ENCODE measurements at places on chromosomes 11 and 22.
A peak's percentile ranks its signal among the peaks of the same experiment; 100 is the strongest.

GRCh38 chr11:112513417-112513816, 252.8 kb upstream of the PLET1 start:
- no peak for DNase-seq

- DNase-seq: no peak
Observed at GRCh38 chr11:122100756-122101080, 15.3 kb downstream of the BLID start.

GRCh38 chr11:120079750-120080610, 57.9 kb downstream of the TRIM29 start:
- no peak for DNase-seq

DNA sequence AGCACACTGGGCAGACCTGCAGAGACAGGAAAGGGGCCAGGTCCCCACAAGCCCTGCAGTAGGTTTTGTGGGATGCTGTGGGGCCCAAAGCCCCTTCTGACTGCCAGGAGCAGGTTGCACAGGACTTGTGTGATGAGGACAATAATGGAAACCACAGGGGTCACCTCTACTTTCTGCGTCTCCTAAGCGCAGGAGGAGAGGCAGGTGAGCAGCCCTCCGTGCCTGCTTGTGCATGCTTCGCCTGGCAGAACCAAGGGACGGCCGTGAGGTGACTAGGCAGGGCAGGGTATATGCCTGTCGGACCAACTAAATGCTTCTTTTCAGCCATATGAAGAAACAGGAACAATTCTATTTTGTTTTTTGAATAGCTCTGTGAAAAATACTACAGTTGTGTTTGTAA, 77.9 kb upstream of the PITPNB start:
- no peak for DNase-seq

DNA sequence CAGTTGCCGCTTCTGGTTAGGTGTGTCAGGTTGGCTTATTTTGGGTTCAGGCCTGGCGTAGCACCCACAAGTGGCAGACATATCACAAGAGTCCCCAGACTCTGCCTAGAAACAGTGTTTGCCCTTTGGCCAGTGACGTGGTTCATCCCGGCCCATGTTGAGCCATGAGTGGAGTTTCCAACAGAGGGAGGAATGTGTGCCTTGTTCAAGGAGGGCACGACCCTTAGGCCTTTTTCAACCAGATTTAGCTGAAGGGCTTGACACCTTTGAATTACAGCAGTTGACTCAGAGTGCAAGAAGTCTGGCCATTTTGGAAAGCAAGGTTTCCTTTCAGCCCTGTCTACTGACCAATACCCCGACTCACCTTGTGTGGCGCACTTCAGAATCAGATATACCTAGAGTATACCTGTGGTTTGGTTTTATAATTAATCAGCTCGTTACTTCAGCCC, 15.1 kb upstream of the AIFM3 start:
- DNase-seq: no peak

GRCh38 chr11:69654001-69654659, 13.2 kb downstream of the CCND1 start:
- DNase-seq: no peak

DNA sequence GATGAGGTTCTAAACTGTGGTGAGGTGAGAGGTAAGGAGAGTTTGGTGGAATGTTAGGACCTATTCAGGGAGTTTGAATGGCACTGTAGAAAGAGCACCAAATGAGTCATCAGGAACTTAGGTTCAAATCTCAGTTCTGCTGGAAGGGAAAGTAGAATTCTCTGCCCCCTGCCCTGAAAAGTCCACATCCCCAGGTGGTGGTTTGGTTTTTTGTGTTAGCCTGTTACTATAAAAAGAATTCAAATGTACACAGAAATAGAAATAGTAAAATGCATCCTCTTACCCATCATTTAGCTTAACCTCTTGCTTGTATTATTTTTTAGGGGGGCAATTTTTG, 20.2 kb downstream of the PPFIBP2 start:
- DNase-seq: no peak

GRCh38 chr11:117931971-117932370, 2.8 kb upstream of the TMPRSS13 start:
- DNase-seq: no peak

- no peak for DNase-seq
Observed at GRCh38 chr11:120024046-120024445, 113.9 kb downstream of the TRIM29 start.

DNA sequence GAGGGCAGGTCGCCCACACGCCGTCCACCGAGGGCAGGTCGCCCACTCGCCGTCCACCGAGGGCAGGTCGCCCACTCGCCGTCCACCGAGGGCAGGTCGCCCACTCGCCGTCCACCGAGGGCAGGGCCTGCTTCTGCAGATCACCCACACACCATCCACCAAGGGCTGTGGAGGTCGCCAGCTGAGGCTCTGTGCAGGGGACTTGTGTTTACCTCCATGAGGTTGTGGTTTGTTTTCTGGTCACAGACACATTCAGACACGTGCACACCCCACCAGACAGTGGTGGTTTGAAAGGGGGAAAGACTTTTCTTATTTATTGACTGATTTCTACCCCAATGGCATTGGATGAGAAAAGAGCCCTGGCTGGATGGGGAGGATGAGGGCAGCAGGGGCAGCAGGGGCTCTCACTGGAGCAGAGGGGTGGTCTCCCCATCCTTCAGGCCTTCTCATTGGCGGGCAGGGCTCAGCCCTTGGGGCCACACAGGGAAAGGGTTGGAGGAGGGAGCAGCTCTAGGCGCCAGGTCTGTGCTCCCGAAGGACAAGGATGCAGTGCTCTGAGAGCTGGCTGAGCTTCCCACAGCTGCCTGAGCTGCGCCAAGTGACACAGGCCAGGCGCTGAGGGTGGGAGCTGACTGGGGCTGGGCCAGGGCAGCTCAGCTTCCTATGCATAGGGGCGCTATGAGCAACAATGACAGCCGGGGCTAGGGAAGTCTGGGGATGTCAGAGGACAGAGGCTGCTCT, 252.6 kb upstream of the B3GAT1 start:
- DNase-seq: no peak

- peak; percentile 54 for DNase-seq
Observed at GRCh38 chr11:118200901-118201680, 23.7 kb downstream of the JAML start.

GRCh38 chr11:68525930-68526329, 65.4 kb downstream of the PPP6R3 start:
- DNase-seq: no peak

GRCh38 chr11:44275961-44276550, 33.9 kb downstream of the ALX4 start:
- no peak for DNase-seq

Data from CD4-positive, alpha-beta T cell treated with Interleukin-15 for 4 hours (primary cell).